Type B pancreatic cell (in vitro differentiated cells): ENCODE measurements at places on chromosomes 5 and 9.

DNA sequence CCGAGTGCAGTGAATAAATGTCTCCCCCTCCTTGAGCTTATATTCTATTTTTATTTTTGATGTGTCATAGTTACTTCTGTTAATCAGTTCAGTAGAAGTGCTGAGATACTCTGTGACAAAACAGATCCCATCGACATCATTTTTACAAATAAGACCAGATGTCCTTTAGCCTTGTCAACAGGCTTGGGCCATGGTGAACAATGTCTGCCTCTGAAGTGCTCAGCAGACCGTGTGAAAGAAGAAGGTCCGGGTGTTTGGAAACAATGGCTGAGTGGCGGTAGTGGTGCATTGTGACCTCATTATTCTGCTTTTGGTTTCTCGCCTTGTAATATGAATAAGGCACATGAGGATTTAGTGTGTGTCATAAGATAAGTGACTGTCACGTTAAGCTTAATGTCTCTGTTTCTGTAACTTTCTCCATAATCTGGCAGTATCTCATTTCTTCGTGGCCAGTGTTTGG is 71.2 kb downstream of the SYK start:
- H3K4me3 ChIP-seq: no peak overlapping the region
- H3K27me3 ChIP-seq: no peaks in the 10 kb centered on the region
- no peak overlapping the region for H3K27ac ChIP-seq
- H3K4me1 ChIP-seq: peaks cover 4% of the 10 kb centered on the region
- no peaks in the 10 kb centered on the region for H3K36me3 ChIP-seq

- H3K4me1 ChIP-seq: no peaks in the 10 kb centered on the region
- peaks cover 44% of the 10 kb centered on the region for H3K27me3 ChIP-seq
- peak; percentile 20 for DNase-seq
- no peak overlapping the region for H3K27ac ChIP-seq
These were observed 1.6 kb downstream of the C5orf52 start for GRCh38 chr5:157672976-157673375.

- no peaks in the 10 kb centered on the region for H3K27me3 ChIP-seq
- peaks cover 33% of the 10 kb centered on the region for H3K4me1 ChIP-seq
- no peak overlapping the region for H3K4me3 ChIP-seq
- H3K27ac ChIP-seq: no peak overlapping the region
- DNase-seq: no peak
These were observed 86.9 kb downstream of the BASP1 start for GRCh38 chr5:17304282-17304681.

GRCh38 chr5:68476854-68477253 is 261.3 kb downstream of the PIK3R1 start:
- H3K27me3 ChIP-seq: no peaks in the 10 kb centered on the region
- no peaks in the 10 kb centered on the region for H3K36me3 ChIP-seq
- DNase-seq: no peak
- no peak overlapping the region for H3K27ac ChIP-seq

- DNase-seq: no peak
- H3K4me1 ChIP-seq: no peaks in the 10 kb centered on the region
- H3K27me3 ChIP-seq: no peaks in the 10 kb centered on the region
- no peaks in the 10 kb centered on the region for H3K36me3 ChIP-seq
- no peak overlapping the region for H3K4me3 ChIP-seq
- no peak overlapping the region for H3K27ac ChIP-seq
These were observed 9.3 kb downstream of the OR1N2 start for GRCh38 chr9:122562134-122562760.

DNA sequence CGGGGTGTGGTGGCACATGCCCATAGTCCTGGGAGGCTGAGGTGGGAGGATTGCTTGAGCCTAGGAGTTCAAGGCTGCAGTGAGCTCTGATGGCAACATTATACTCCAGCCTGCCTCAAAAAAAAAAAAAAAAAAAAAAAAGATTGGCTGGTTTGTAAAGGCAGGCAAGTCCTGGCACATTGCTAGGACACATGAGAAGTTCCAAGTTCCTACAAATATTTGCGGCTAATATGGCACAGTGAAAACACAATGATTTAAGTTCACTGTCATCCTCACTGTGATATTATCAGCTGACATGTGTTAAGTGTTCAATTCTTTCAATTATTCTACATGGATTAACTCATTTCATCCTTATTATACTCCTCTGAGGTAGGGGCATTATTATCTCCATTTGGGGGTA is 20.1 kb downstream of the TMEM268 start:
- no peaks in the 10 kb centered on the region for H3K27me3 ChIP-seq
- H3K27ac ChIP-seq: no peak overlapping the region
- H3K4me1 ChIP-seq: peaks cover 3% of the 10 kb centered on the region
- DNase-seq: no peak

GRCh38 chr5:146731909-146732659 is 146.5 kb downstream of the PPP2R2B start:
- H3K4me1 ChIP-seq: peaks cover 13% of the 10 kb centered on the region
- no peak overlapping the region for H3K27ac ChIP-seq
- H3K4me3 ChIP-seq: no peak overlapping the region
- H3K27me3 ChIP-seq: no peaks in the 10 kb centered on the region

- H3K4me1 ChIP-seq: peaks cover 24% of the 10 kb centered on the region
- H3K4me3 ChIP-seq: no peak overlapping the region
- no peak overlapping the region for H3K27ac ChIP-seq
- H3K27me3 ChIP-seq: no peaks in the 10 kb centered on the region
- no peak for DNase-seq
These were observed 21.8 kb downstream of the RGMB start for GRCh38 chr5:98795243-98795642.

DNA sequence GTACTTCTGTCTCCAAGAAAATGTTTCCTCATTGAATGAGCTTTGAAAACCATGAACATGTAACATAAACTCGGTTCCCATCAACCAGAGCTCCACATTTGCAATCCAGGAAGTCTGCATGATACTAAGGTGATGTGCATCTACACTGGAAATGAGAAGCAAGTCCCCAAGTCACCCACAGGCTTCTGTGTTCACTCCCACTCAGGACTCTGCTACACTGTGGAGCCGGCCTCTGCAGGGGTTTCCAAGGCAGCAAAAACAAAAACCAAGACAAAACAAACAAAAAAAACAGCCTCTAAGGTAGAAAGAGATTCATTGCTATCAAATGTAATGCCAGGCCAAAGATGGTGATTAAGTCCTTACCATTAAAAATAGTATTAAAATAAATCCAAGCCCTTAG is 593.7 kb downstream of the IRX1 start:
- no peaks in the 10 kb centered on the region for H3K27me3 ChIP-seq
- no peak overlapping the region for H3K4me3 ChIP-seq
- no peaks in the 10 kb centered on the region for H3K4me1 ChIP-seq
- no peak overlapping the region for H3K27ac ChIP-seq
- DNase-seq: no peak
- H3K36me3 ChIP-seq: peaks cover 2% of the 10 kb centered on the region

DNA sequence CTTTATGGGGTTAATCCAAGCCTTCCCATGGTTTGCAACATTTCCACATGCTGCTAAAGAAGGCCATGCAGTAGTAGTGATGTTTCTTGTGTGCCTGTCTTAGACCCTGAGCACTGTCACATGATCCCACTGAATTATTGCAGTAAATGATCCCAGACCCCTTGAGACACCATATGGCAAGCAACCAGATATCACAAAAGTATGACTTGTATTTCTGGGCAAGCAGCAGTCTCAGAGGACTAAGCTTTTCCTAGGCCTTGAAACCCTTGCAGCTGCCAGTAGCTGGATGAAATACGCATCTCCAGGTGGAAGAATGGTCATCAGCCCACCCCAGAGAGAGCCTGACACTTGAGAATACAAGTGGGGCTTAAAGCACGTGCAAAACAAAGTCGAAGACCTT is 41.8 kb downstream of the CDO1 start:
- H3K4me1 ChIP-seq: no peaks in the 10 kb centered on the region
- no peak overlapping the region for H3K4me3 ChIP-seq
- no peaks in the 10 kb centered on the region for H3K36me3 ChIP-seq
- no peaks in the 10 kb centered on the region for H3K27me3 ChIP-seq
- no peak for DNase-seq
- no peak overlapping the region for H3K27ac ChIP-seq

- peaks cover 8% of the 10 kb centered on the region for H3K36me3 ChIP-seq
- DNase-seq: no peak
- H3K27me3 ChIP-seq: no peaks in the 10 kb centered on the region
- H3K4me3 ChIP-seq: peak overlapping the region; percentile 79
- peak overlapping the region; percentile 90 for H3K27ac ChIP-seq
These were observed 5.8 kb downstream of the ANXA6 start for GRCh38 chr5:151151793-151152192.

DNA sequence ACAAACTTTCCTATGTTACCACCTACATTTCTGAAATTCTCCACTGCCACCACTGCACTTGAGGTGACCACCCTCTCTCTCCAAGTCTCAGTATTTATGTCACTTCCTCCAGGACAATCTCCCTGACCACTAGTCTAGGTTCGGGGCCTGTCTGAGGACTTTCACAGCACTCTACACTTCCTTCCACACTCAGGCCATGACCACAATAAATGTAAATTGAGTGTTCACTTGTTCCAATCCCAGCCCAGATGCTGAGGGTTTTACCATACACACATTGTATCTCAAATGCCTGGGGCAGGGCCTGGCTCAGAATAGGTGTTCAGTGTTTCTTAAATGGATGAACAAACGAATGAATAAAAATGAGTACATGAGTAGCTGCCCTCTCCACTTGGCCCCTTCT is 26.9 kb upstream of the CCNG1 start:
- no peaks in the 10 kb centered on the region for H3K36me3 ChIP-seq

GRCh38 chr5:96648023-96648422 is 14.2 kb upstream of the CAST start:
- no peak for DNase-seq
- no peak overlapping the region for H3K4me3 ChIP-seq
- no peaks in the 10 kb centered on the region for H3K27me3 ChIP-seq
- peaks cover 30% of the 10 kb centered on the region for H3K4me1 ChIP-seq

DNA sequence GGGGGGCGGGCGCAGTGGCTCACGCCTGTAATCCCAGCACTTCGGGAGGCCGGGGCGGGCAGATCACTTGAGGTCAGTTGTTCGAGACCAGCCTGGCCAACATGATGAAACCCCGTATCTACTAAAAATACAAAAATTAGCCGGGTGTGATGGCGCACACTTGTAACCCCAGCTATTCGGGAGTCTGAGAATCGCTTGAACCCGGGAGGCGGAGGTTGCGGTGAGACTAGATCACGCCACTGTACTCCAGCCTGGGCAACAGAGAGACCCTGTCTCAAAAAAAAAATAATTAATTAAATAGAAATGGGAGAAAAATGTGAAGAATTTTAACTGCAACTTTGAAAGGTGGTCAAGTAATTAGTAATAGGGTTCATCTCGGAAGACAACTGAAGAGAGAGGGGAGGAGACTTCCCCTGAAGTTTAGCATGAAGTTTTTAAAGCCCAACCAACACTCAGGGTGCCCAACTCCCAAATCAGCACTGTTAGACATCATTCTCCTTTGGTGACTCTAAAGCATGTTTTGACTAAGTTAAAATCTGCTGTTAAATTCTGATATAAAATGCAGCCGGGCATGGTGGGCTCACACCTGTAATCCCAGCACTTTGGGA is 1.4 kb upstream of the CSNK1A1 start:
- no peak for DNase-seq
- H3K27me3 ChIP-seq: peaks cover 2% of the 10 kb centered on the region
- H3K4me1 ChIP-seq: peaks cover 15% of the 10 kb centered on the region
- peak overlapping the region; percentile 51 for H3K4me3 ChIP-seq
- peaks cover 15% of the 10 kb centered on the region for H3K36me3 ChIP-seq
- peak overlapping the region; percentile 95 for H3K27ac ChIP-seq

GRCh38 chr5:146910239-146910638 is 31.7 kb upstream of the PPP2R2B start:
- peaks cover 6% of the 10 kb centered on the region for H3K27me3 ChIP-seq
- no peak overlapping the region for H3K4me3 ChIP-seq
- peaks cover 12% of the 10 kb centered on the region for H3K4me1 ChIP-seq
- H3K27ac ChIP-seq: no peak overlapping the region

- no peak overlapping the region for H3K27ac ChIP-seq
- DNase-seq: no peak
- H3K4me1 ChIP-seq: no peaks in the 10 kb centered on the region
- H3K4me3 ChIP-seq: no peak overlapping the region
- H3K36me3 ChIP-seq: no peaks in the 10 kb centered on the region
These were observed 117.4 kb upstream of the RORB start for GRCh38 chr9:74379718-74380117.

DNA sequence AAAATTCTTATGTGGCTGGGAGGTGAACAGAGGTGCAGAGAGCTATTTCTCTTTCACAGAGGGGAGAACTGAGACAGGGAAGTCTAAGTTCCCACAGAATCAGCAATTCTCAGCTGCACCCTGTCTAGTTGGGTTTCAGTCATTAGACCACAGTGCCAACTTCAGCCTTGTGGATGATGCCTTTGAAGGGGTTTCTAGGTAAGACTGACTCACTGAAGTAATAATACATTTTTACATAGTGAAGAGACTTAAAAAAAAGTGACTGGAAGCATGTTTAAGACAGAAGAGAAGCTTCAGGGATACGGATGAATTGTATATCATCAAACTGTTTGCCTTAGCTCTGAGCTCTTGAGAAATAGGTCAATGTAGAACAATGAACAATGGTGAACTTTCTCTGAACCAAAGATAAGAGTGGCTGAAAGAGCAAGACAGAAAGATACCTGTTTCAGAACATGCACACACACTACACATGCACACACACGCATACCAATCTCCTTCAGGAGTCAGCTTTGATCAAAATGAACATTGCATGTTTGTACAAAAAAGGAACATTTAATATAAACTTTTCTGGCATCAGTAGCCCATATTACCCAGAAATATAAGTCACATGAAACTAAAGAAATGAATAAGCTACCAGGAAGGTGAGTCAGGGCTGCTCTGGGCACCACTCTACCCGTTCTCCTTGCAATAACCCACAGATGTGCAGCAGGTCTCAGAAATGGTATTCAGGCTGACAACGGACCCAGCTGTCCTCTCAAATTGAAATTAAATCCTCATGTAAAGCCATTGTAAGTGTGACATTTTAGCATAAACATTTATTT is 12.6 kb upstream of the FYB1 start:
- H3K4me3 ChIP-seq: no peak overlapping the region
- no peaks in the 10 kb centered on the region for H3K4me1 ChIP-seq
- DNase-seq: no peak
- H3K27me3 ChIP-seq: peaks cover under 1% of the 10 kb centered on the region
- no peaks in the 10 kb centered on the region for H3K36me3 ChIP-seq

GRCh38 chr5:80665057-80665456 is 10.3 kb upstream of the DHFR start:
- H3K4me1 ChIP-seq: no peaks in the 10 kb centered on the region
- H3K4me3 ChIP-seq: no peak overlapping the region
- H3K27ac ChIP-seq: no peak overlapping the region
- no peaks in the 10 kb centered on the region for H3K27me3 ChIP-seq
- H3K36me3 ChIP-seq: peaks cover 34% of the 10 kb centered on the region
- DNase-seq: no peak

- peaks cover 34% of the 10 kb centered on the region for H3K4me1 ChIP-seq
- H3K36me3 ChIP-seq: peaks cover 10% of the 10 kb centered on the region
- H3K27ac ChIP-seq: no peak within 1 kb of the TSS
- peak; percentile 73 for DNase-seq
- H3K27me3 ChIP-seq: peaks cover 25% of the 10 kb centered on the region
These were observed at the start of gene S1PR3 for GRCh38 chr9:88991066-88992034. S1PR3 (plus strand) TSS chr9:88991468; CDS start chr9:89001201, 9,733 bp downstream.

DNA sequence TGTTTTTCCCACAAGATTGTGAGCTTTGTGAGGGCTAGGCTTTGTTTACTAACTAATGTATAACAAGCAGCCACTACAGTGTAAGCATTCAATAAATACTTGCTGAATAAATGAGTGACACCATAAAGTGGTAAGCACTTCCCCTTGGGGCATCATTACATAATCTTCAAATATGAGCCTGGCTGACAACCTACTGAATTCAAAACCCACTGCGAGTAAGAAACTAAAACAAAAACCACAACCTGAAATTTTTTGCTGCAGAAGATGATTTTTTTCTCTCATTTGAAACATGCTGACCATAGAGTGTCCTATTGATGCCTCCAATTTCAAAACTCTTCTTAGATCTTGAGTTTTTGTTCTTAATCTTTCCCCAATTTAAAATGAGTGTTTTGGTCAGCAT is 331.3 kb upstream of the CCNG1 start:
- no peaks in the 10 kb centered on the region for H3K36me3 ChIP-seq
- H3K4me3 ChIP-seq: no peak overlapping the region
- H3K4me1 ChIP-seq: no peaks in the 10 kb centered on the region
- H3K27me3 ChIP-seq: no peaks in the 10 kb centered on the region
- no peak for DNase-seq
